ENCODE measurements at places on chromosomes 13 and 19.

DNA sequence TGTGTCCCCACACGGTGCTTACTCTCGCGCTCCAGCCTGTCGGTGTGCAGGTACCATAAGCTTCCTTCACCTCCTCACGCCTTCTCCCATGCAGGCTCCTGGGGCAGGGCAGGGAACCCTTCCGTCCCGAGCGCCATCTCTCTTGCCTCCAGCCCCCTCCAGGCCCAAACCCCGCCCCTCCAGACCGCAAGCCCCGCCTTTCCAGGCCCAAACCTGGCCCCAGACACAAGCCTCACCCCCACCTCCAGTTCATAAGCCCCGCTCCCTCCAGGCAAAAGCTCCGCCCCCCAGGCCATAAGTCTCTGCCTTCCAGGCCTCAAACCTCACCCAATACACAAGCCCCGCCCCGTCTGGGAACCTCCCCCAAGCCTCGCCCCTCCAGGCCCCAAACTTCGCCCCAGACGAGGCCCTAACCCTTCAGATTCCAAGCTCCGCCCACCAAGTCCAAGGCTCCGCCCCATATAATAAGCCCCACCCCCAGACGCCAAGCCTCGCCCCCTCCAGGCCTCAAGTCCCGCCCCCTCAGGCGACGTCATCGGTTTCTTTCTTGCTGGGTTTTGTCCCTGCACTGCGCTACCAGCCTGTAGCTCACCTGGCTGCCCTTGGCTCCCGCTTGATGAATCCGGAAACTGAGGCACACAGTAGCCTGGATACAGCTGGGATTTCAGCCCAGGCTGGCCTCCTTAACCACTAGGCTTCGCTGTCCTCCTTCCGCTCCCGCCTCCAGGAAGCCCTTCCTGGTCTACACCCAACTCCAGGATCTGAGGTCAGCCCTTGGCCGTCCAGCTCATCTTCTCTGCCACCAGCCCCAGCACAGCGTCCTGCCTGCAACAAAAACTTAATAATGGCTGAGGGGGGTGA is 16.1 kb downstream of the MKNK2 start:
- no peak for DNase-seq

DNA sequence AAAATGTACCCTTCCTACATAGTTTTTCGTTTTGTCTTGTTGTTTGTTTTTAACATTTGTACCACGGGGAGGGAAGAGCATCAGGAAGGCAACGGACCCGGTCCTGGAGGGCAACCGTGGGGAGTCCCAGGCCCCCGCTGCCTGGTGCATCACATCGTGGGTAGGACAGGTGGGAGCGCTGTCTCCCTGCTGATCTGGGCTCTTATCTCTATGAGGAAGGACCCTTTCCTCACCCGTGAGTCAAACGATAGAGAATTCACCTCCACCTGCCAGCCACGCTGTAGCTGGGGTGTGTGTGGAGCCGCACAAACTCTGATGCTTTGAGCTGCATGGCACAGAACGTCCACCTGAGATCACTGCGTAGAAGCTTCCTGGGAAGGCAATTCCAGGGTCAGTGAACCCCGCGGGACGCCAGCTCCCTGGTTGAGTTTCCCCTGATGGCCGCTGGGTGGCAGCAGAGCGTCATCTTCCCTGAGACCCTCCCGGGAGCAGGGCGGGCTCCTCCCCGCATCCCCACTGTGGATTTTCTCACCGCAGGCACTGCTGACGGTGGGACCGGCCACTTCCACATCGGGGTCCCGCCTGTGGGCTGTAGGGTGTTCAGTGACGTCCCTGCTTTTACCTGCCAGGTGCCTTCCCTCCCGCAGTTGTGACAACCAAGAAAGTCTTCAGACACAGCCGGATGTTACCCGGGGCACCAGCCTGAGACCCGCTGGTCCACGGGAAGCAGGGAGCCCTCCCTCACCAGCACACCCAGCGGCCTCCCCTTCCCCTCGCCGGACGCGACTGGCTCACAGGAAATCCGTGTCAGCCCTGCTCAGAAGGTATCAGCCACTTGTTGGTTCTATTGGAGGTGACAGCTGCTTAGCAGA is 54.7 kb downstream of the ZNF787 start:
- no peak for DNase-seq

- DNase-seq: no peak
Observed at GRCh38 chr19:12946092-12946721, 545 bp downstream of the RAD23A start.

GRCh38 chr13:46170268-46170667 is 11.7 kb downstream of the LCP1 start:
- no peak for DNase-seq

DNA sequence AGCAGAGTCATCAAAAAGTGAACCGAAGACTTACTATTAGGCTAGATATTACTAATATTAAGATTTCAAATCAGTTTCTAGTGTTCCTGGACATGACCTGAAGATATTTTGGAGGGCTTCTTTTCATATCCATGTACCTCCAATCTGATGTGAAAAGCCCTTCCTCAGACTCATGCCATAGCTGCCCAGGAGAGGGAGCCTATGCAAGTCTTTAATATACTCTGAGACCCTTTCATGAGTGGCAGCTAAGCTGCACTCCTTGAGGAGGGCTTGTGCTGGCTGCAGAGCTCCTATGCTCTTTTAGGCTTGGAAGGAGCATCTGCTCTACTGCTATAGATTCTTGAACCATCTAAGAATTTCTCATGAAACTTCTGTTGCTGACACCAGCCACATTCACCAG is 715.3 kb downstream of the OLFM4 start:
- DNase-seq: no peak

DNA sequence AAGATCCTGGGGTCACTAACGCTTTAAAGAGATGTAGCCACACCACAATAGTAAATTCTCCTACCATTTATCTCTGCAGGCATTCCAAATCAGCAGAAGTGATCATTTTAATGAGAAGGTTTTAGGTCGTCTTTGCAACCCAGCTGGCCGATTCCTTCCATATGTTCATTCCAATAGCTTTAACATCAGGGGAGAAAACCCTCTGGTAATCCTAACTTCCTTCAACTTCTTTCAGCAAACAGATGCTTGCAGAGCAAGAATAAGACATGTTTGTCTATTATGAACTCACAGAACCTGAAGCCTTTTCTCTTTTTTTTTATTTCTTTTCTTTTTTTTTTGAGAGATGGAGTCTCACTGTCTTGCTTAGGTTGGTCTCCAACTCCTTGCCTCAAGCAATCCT is 498.6 kb upstream of the SLITRK1 start:
- no peak for DNase-seq

DNA sequence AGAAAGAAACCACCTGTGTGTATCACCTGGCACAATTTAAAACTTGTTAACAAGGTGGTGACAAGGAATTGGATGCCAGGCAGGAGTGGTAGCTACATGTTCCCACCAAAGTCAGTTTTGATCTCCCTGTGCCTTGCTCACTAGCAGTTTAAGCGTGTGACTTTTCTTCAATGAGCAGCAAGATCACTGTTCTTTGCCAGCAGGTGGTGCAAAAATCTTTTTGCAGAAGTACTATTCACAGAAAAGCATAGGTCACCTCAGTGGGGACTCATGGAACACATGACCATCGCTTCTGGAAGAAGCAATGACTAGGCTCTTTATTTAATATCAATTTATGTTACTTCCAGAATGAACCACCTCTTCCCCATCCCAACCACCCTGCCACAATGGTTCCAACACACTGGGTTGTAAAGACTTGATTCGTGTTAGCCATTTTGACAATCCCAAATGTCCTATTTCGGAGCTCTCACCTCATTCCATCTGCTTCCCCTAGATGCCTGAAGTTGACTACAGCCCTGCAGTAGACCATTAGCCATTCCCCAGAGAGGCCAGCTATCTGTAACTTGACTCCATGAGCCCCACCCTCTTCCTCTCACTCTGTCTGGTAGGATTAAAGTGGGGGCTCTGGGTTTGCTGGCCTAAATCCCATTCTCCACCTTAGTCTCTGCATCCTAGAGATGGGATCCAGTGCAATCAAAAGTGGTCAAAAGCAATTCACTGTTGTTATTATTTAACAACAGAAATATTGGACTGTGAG is 59.1 kb upstream of the TNFRSF19 start:
- DNase-seq: no peak

DNA sequence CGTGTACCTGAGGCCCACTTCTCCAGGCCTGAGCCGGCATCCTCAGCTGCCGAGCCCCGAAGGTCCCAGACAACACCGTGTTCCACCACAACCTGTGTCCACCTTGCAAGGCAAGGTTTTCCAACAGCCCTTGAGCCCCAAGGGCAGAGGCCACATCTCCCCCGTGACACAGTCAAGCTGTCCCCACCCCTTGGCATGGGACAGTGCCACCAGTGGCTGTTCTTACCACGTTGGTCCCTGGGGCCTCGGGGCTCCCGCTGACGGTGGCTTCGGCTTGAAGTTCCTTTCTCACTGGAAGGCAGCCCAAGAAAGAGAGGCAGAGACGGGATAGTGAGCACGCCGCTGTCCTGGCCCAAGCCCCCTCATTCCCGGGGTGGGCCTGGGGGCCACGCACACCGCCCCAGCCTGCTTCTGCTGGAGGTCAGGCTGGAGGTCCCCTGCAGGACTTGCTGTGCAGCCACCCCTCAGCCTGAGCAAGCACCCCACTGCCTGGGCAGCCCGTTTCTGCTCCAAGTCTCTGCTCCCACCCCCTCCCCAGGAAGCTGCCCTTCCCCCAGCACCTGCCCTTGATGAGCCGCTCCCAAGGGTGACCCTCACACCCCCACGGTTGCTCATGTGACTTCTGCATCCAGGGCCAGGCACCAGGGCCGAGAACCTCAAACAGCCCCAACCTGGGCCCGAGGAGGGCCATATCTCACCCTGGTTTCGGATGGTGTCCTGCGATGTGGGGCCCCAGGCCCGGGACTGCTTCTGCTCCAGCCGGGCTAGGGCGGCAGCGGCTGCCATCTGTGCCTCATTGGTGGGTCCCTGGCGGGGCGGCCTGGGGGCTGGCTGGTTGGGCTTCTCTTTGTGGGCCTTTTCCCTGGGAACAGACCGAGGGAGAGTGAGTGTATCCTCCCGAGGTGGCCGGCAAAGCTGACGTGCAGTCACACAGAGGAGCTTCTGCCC is 4.1 kb downstream of the UBXN6 start:
- DNase-seq: no peak

DNA sequence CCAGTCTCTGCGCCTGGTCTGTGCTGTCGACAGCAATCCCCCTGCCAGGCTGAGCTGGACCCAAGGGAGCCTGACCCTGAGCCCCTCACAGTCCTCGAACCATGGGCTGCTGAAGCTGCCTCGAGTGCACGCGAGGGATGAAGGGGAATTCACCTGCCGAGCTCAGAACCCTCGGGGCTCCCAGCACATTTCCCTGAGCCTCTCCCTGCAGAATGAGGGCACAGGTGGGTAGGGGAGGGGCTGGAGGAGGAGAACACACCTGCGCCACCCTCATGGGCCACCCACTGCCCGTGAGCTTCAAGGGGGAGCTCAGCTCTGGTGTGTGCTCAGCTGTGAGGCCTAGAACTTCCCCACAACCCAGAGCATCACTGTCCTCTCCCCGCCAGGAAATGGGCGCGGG is 38.6 kb upstream of the CD33 start:
- DNase-seq: no peak

DNA sequence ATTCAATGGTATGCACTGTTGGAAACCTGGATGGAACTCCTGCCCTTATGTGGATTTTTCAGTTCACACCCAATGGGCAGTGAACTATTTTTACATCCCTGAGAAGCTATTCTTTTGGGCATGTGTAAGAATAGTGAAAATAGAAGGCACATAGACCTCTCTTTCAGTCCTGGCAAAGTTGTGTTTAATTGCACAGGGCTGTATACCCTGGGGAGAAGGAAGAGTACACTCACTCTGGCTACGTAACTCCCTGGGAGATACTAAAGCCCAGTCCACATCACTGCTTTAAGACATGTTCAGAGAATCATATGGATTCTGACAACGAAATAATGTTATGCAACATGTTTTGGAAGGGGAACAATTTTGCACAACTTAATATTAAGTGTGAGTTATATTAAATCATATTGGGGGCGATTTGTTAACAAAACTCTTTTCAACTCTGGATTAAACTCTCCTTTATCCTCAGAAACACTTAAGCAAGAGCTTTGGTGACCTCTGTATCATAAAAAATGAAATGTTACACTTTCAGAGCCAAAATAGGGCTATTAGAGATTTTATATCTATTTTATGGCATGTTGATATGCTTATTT is 166.1 kb downstream of the DCT start:
- no peak for DNase-seq

DNA sequence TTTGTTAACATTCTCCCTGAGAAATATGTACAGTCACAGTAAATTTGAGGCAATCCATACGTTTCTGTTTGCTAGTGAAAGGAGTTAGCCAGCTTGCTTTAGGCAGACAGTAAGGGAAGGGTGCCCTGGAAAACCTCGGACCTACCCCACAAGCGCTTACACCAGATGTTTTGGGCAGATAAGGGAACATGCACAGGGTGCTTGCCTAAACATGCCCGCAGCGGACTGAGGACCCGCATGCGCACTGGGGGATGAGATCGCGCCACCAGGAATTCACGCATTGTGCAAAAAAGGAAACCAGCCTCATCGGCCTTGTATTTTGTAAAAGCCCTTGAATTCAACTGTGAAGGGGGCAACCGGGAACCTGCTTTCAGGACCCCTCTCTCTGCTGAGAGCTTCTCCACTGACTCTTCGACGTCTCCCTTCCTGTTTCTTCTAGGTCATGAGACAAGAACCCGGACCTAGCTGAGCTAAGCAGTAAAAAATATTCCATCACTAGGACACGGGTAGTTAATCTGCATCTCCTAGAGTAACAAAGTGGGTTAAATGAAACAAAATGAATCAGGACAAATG is 1399.2 kb upstream of the ATXN8OS start:
- DNase-seq: no peak

DNA sequence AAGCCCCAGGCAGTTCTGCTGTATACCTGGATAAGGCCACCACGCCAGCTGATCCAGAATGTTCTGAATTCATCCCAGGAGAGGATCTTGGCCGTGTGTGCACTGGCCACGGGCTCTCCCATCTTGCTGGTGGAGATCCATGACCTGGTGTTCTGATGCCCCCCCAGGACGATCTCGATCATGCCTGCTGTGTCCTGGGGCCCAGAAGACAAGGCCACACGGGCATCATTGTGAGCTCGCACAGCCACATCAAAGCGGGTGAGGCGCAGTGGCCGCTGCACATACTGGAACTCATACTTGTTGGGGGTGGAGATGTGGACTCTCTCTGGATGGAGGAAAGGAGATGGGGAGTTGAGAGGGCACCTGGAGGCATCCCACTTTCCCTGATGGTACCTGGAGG is 40.1 kb downstream of the F2RL3 start:
- no peak for DNase-seq

- no peak for DNase-seq
Observed at GRCh38 chr13:97935071-97935470, 18.4 kb upstream of the IPO5 start.

- no peak for DNase-seq
Observed at GRCh38 chr19:41871573-41872383, 5.3 kb upstream of the CD79A start.

DNA sequence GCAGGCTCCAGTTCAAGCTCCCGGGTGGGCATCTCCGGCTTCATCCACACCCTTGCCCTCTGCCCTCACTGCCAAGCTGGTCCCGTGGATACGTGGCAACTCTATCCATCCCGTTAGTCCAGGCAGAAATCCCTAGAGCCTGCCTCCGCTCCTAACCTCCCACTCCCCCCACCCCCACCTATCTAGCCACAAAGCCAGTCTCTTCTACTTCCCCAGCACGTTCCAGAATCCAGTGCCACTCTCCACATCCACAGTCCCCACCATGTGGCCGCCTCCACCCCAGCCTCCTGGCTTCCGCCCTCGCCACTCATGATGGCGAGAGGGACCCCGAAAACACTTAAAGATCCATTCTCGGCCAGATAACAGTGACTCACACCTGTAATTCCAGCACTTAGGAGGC is 3.8 kb downstream of the YIPF2 start:
- DNase-seq: no peak

- no peak for DNase-seq
Observed at GRCh38 chr19:3657395-3657769, 30.8 kb upstream of the CACTIN start.

GRCh38 chr13:50130123-50130946 is 115.1 kb downstream of the KCNRG start:
- DNase-seq: no peak
